Activated T-helper 1 cell treated with Interleukin-2 at 50 U/mL for 16 hours (primary cell): ENCODE measurements at places on chromosomes 6 and 20.

DNA sequence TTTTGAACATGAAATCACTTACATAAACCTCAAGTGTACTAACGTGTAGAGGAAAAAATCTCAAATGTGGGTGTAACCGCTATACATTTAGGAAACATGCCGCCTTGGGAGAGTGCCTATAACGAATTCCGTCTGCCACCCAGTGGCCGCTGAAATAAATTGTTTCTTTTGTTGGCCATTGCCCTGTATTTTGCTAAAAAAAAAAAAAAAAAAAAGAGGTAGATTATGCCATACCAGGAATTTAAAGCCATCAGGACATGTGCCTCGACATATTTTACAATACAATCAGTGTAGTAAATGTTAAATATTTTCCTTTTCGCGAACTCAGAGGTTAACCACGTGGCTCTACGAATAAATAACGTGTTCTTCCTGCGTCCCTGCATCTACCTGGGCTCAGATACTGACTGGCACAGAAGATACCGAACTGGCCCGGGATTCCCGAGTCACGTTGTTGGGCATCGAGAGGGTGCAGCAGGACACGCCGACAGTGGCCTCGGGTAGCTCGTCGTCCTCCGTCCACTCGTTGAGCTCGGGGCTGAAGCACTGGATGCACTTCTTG is 14.3 kb downstream of the KLHL31 start:
- DNase-seq, result peak; percentile 48

DNA sequence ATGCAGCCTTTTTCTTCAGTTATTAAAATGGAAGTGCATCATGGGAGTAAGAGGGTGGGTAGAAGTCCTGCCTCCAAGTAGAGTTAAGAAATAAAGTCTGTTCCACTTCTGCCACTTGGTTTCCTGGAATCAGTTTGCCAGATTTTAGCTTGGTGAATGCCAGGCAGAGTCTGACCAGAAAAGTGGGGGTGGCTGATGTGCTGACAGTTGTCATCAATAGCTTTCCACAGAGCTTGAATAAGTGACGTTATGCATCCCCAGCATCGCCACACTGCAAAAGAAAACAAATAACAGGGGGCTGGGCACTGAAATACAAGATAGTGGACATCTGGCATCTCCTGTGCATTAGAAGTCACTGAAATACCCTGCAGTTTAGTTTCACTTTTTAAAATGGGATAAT is 30.8 kb upstream of the CEP162 start:
- DNase-seq, result no peak

- no peak for DNase-seq
These were observed 14.1 kb downstream of the GSTA5 start for GRCh38 chr6:52826513-52826912.

DNA sequence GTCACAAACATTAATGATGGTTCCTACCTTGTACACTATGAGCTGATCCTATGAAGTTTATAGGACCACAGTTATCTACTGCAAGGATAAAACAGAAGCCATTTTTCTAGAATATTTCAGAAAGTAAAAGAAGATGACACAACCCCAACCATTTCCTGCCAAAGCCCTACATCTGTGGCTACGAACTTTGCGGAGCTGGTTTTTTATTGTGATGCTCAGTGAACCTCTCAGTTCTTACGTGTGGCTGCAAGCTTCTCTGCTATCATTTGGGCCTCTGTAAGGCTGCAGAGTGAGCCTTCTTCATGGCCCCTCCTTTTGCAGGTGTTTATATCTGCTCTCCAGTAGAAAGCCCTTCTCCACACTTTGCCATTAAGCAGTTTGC is 17.8 kb upstream of the TAGAP start:
- DNase-seq, result peak; percentile 39

- DNase-seq, result no peak
These were observed 33.5 kb upstream of the SYNCRIP start for GRCh38 chr6:85676086-85676729.

GRCh38 chr20:23021541-23021940 is 13.6 kb upstream of the SSTR4 start:
- no peak for DNase-seq

DNA sequence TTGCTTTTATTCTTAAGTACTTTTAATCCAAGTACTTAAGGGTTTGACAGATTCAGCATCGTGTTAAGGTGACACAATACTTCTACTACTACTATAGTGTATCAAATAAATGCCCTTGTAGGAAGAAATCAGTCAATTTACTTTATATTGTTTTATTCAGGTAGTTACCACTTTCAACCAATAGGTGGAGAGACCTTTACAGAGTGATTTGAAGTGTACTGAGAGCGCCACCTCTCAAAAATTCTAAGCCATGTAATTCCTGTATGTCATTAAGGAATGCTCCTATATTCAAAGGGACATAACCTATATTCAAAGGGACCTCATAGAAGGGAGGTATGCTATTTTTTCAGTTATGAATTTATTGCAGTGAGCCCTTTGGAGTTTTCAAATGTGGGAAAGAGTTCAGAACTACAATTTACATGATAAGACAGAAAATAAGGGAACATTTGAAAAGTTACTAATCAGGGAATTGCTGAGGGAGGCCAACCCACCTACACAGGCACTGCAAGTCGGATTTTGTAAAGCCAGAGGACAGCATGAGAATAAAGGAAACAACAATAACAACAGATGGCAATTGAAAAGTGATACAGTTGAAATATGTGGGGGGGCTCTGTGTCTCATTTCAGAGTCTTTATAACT is 955.6 kb downstream of the TBC1D32 start:
- no peak for DNase-seq

- no peak for DNase-seq
These were observed 91.8 kb downstream of the ASXL1 start for GRCh38 chr20:32449890-32450401.

DNA sequence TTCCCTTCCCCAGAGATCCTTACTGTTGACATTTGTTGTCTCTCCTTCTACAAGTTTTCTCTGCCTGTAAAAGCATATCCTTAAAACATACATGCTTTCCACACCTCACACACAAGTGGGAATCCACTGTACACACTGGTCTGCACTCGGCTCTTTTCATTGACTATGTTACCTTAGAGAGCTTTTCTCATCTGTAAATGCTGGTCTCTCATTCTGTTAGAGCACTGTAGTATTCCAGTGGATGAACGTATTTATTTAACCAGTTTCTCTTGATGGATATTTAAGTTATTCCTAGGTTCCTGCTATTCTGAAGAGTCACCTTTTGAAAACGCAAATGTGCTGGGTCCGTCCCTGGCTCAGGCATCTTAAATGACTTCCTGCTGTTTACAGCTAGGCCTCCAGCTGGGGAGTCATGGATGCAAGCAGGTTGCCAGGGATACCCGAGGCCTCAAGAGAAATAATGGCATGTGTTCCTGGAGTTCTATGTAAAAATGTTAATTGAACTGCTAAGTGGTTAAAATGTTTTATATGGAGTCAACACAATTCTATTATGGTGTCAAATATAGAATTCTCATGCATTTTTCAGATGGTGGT is 61.1 kb upstream of the TGM3 start:
- no peak for DNase-seq

DNA sequence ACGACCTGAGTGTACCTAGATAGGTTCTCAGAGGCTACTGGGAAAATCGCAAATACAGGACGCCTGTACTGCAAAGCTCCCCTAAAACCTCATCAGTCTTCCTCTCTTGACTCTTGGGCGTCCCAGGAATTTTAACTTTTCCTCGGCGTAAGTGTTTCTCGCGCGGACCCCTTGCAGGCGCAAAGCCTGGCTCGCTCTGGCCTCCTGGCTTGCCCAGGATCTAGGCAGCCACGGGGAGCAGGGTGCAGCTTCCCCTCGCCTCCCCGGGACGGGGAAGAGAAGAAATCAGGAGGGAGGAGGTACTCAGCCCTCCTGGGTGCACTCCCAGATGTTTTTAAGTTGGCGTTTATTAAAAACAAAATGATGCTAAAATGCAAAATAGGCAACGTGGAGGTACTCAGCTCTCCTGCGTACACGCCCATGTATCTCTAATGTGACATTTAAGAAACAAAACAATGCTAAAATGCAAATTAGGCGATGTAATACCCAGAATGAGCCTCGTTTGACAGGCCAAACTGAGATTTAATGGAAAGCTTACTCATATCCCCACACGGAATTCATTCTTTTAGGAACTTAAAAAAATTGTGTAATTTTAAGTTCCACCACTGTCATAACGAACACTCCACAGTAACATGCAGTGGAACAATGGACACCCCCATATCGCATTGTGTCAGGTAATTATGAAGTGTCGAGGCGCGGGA is 1.6 kb upstream of the SOBP start:
- no peak for DNase-seq

GRCh38 chr6:33091957-33092356 is 16.2 kb downstream of the HLA-DPB1 start:
- peak; percentile 17 for DNase-seq

DNA sequence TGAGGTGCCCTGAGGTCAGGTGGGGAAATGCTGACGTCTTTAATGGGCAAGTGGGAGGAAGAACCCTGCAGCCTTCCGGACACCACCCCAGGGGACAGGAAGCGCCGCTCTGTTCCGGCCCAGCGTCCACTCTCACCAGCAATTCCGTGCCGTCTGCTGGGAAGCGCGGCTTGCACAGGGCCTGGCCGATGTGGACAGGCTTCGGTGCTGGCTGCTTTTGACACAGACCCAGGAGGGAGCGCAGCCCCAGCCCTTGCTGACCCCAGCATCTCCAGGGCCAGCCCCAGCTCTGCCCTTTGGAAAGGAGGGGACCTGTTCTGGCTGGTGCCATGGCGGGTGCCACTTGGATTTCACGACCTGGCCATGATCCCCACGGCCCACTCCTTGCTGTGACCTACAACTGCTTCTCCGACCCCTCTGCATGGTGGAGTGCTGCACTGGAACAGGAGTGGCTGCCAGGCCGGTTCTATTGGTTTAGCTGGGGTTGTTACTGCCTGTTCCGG is 123.2 kb downstream of the DLL1 start:
- no peak for DNase-seq

DNA sequence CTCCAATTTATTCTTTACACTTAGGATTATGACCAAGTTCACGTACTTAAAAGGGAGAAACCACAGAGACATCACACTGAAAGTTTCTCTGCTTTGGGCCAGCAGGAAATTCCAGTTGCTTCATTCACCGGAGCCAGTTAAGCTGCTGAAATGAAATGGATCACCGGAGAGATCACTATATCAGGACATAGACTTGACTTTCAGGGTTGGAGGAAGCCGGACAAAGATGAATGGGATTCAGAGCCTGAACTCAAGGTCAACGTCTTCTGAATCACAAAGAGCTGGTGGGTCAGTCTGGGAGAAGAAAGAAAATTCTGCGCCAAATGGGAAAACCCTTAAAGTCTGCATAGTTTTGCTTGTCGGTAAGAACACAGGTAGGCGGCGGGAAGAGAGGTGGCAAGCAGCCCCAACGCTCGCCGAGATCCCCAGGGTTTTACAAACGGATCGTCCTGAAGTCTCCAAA is 81.9 kb upstream of the CCDC28A start:
- DNase-seq, result no peak

DNA sequence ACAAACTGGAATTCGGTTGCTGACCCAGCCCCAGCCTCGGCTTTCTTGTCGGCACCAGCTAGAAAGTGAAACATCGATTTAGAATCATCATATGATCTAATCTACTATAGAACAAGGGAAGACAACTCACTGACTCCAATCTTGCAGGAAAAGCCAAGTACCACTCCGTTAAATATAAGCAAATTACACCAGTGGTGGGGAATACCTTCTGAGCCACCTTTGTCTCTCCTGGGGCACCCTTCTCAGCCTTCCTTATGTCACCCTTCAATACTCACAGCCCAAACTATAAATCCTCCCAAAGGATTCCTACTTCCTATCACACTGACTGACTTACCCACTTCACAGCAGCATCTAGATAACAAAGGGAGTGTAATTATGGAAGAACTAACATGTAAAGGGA is 7.5 kb downstream of the RPS10 start:
- no peak for DNase-seq

DNA sequence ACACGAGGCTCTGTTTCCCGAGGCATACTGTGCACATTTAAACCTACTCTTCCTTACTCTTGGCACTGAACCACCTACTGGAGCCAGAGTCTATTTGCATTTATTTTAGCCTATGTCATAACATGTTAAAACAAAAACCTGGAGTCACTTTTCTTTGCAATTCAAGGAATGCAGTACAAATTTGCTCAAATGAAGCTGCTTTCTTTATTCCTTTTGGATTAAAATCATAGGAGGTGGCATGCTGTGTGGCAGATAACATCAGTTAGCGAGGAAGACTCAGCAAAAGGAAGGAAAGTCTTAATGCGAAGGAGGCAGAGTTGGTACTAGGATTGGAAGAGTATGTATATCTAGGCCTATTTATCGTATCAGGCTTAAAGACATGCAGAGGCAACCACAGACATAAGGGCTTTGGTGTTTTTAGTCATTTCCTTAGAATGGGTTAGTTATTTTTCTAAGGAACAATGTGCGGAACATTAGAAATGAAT is 92.9 kb downstream of the SAMD3 start:
- DNase-seq, result no peak

DNA sequence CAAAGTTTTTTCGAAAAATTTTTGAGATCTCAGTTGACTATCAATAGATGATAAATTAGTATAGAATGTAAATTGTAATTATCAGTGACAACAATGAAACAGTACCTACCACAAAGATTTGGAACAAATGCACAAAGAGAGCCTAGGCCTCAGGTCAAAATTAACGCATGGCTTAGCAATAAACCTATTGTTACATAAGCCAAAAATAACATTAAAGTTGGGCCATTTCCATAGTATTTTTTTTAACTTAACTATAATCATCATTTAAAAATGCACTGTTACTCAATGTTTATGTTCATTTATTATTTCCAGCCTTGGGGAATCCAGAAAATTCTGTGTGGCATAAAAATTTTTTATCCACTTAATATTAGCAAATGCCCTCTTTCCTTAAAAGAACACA is 117.0 kb downstream of the EPB41L2 start:
- no peak for DNase-seq

DNA sequence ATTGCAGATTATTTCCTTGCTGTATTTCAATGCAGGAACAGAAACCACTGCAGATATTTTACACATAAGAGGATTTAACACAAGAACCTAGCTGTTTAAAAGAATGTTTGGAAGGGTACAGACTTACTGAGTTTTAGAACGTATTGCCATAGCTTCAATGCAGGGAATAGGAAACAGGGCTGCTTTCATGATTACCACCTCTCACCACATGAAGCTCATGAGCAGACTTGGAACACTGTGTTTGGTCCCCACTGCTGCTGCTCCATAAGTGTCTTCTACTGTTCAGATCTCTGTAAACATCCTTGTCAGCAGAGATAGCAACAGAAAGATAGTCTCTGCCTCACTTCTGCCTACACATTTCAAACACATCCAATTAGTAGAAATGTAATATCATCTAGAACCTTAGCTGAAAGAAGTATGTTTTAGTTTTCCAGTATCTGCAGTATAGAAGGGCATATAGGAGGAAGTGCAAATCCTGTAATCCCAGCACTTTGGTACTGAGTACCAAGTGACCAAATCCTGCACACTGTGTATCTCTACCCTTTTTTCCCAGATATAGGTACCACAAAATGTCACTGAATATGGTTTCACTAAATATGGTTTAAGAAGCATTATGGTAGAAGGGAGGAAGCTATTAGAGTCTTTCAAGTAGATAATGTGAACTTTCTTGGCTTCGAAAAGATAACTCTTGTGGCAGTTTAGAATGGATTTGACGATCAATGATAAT is 51.9 kb downstream of the STXBP5 start:
- DNase-seq, result no peak
